ENCODE measurements at places on chromosomes 5 and 9.

DNA sequence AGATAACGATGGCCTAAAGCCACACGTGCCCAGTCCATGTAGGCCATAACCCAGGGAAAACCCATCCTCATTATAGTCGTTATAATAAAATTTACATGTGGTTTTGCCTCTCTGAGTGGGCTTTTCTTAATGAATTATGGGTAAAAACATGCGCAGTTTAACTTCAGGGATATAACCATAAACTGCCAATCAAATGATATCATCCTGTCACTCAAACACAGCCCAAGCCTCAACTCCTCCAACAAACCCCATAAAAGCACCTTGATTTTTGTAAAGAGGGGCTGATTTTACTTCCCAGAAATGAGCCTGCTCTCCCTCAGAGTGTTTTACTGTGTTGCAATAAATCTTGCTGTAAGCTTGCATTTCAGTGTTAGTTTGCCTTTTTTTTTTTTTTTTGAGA, 15.8 kb upstream of the SETX start:
- DNase-seq = no peak

GRCh38 chr5:168073991-168074800, 217.2 kb upstream of the WWC1 start:
- DNase-seq = no peak

GRCh38 chr5:102223542-102224477, 72.3 kb downstream of the SLCO4C1 start:
- peak; percentile 56 for DNase-seq

DNA sequence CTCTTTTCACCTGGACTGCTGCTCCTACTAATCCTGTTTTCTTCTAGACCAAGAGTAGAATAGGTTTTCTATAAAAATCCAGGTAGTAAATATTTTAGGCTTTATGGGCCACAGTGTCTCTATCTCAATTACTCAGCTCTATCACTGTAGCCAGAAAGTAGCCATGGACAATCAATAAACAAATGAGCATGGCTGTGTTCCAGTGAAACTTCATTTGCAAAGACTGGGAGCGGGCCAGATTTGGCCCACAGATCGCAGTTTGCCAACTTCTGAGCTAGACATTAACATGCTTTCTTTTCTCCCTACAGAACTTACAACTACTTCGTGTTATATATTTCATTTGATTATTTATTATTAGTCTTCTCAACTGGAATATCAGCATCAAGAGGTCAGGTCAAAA, 30.2 kb downstream of the BRINP1 start:
- DNase-seq = no peak

- no peak for DNase-seq
Measured at GRCh38 chr5:118301696-118302095, 686.7 kb downstream of the DTWD2 start.

GRCh38 chr5:126443374-126443851, 20.2 kb downstream of the GRAMD2B start:
- DNase-seq = no peak

- DNase-seq = no peak
Measured at GRCh38 chr5:122350496-122350895, 38.5 kb downstream of the SNCAIP start.

DNA sequence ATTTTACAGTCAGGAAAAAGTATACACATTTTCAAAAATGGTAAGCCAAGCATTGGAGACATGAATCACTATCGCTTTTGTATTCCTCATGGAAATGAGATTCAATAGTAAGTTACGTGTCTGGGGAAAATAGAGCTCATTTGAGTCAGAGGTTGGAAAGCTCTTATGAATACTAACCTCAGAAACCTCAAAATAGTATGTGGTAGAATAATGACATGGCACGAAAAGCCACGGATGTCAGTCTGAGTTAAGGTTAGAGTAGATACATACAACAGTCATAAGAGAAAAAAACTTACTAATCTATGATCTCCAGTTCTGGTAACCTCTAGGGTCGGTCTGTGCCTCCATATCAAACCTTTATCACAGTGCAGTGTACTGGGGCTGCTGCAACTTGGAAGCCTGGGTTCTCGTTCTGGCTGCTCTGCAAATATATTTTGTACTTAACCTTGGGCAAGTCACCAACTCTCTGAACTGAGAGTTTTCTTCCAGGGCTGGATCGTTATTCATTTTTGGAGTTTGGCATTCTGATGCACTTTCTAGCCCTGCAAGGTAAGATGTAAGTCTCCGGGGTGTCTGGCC, 31.8 kb downstream of the MAP1B start:
- no peak for DNase-seq

GRCh38 chr9:14207352-14207995, 106.5 kb downstream of the NFIB start:
- DNase-seq = no peak

- DNase-seq = no peak
Measured at GRCh38 chr5:94810281-94810680, 191.8 kb downstream of the SLF1 start.

- DNase-seq = no peak
Measured at GRCh38 chr9:30943446-30944224, 1440.8 kb upstream of the ACO1 start.

DNA sequence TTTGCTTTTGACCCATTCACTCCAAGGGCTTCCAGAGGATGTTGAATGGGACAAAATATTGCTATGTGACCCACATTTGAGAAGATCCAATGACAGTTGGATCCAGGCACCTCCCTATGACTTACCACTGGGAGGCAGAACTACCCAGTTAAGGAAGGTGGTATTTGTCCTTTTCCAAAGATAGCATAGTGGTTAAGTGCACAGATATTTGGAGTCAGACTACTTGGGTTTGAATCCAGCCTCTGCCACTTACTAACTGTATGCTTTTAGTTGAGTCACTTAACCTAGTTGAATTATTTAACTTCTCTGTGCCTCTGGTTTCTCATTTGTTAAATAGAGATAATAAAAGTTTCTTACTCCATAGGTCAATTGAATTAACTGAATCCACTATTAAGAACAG, 74.5 kb upstream of the PALM2AKAP2 start:
- DNase-seq = no peak

- DNase-seq = no peak
Measured at GRCh38 chr9:93112864-93113389, 16.9 kb downstream of the CARD19 start.

- no peak for DNase-seq
Measured at GRCh38 chr9:123828449-123828848, 101.5 kb downstream of the DENND1A start.

DNA sequence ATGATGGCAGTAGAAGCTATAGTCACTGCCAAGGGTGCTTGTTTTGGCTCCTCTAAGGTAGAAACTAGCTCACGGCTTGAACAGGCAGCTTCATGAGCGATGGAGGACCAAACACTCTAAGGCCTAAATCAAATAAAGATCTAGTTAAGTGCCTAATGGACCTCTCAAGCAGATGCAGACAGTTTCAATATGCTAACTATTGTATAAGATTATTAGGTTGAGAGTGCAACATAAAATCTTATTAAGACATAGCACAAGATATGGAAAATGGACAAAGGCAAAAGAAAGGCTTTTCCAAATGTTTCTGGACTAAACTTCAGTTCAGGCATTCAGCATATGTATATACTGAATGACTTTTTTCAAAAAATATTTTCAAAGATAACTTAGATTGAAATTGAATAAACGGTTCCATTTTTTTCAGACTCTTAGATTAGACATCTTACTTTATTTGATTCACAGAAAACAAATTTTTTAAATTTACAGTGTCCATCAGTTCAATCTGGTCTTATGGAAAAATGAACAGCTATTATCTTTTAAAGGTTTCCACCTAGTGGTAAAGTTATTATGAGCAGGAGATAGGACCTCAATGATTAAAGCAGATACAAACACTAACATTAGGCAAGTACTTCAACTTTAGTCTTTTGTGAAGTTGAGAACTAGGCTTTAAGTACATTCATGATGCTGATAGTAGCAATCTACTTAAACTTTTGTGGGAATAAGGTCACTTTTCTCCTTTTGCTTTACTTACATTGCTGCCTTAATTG, 1167.7 kb downstream of the MAT2B start:
- no peak for DNase-seq

DNA sequence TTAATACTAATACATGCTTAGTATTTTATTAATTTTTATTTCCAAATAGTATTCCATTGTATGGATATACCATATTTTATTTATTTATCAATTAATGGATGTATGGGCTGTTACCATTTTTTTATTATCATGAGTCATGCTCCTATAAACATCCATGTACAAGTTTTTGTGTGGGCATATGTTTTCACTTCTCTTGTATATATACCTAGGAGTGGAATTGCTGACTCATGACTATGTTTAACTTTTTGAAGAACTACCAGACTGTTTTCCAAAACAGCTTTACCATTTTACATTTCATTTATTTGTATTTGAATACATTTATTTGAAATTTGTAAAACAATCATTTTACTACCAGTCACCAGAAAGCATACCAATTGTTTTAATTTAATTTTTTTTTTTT, 14.1 kb upstream of the LRRC19 start:
- no peak for DNase-seq

DNA sequence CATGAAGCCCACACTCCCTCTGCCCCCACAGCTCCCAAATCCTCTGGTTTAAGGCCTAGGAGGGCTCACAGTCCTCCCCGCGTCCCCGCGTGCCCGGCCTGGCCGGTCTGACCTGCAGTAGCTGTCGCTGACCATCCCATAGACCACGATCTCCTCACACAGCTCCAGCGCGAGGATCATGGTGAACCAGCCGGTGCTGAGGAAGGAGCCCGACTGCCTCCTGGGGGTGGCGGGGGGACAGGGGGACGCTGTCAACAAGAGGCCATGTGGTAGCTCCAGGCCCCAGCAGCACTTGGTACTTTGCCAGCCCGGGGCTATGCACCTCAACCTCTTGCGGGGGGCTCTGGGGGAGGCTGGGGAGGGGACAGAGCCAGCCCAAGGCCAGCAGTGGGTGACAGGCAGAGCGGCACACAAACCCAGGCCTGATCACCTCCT, 7.0 kb downstream of the ST6GALNAC4 start:
- DNase-seq = no peak

DNA sequence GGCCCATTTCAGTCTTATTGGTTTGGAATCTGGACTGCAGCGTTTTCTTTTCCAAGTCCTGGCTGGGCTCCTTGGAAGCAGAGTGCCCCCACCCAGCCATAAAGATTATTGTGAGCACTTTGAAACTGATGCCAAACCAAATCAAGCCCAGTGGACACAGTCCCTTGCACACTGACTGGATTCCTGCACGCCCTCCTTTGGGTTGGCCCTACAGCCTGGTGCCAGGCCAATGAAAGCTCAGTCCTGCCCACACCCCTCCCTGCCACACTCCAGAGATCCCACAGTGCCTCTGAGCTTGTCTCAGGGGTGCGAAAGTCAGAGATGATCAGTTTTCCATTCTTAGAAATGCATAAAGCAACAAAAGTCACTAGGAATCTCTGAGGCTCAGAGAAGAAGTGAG, 181.9 kb downstream of the CETN3 start:
- DNase-seq = no peak

DNA sequence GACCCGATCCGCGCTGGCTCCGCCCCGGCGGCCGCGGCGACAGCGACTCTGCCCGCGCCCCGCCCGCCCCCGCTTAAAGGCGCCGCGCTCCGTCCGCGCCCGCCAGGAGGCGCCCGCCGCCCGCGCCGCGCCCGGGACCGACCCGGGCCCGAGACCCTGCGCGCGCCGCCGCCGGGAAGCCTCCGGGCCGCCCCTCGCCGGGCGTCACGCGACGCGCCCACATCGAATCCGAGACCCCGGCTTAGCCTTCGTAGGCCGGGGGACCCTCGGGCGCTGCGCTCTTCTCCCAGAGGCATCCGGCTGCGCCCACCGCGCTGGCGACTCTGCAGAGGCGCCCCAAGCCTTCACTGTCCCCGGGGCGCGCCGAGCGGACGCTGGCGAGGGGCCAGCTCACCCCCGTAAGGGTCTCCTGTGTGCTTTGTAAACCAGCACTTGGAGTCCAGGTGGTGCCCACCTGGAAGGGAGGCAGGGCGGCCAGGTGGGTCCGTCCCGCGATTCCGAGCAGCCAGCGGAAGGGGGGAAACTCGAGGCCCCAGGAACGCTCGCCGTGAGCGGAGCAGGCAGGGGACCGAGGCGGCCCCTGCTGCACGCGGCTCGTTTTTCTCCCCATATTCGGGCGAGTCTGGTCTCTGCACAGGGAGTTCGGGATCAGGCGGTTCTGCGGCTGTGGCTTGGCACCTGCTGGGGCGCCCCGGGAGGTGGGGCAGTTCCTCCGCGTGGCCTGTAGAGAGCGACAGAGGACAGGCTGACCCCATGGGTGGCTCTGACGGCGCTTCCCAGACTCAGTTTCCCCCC, 423 bp upstream of the ABCA2 start:
- no peak for DNase-seq

DNA sequence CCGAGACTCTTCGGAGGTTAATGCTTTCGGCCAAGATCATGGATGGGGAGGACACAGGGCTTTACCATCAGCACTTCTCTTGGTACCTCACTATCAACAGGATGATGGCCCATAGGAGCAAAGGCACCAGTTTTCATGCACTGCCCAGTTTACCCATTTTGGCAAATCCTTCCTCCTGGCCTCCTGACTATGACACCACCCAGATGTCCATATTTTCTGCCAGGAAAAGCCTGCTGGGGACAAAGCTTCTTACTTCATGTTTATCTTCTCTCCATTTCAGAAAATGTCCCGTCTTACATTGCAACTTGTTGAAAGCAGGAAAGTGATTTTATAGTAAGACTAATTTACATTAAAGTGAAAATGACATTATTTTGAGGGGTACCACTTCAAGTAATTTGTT, 61.4 kb upstream of the GAS1 start:
- DNase-seq = no peak

- no peak for DNase-seq
Measured at GRCh38 chr9:137136881-137137607, 1.9 kb upstream of the GRIN1 start.

GRCh38 chr9:3569529-3569928, 43.7 kb upstream of the RFX3 start:
- DNase-seq = no peak

DNA sequence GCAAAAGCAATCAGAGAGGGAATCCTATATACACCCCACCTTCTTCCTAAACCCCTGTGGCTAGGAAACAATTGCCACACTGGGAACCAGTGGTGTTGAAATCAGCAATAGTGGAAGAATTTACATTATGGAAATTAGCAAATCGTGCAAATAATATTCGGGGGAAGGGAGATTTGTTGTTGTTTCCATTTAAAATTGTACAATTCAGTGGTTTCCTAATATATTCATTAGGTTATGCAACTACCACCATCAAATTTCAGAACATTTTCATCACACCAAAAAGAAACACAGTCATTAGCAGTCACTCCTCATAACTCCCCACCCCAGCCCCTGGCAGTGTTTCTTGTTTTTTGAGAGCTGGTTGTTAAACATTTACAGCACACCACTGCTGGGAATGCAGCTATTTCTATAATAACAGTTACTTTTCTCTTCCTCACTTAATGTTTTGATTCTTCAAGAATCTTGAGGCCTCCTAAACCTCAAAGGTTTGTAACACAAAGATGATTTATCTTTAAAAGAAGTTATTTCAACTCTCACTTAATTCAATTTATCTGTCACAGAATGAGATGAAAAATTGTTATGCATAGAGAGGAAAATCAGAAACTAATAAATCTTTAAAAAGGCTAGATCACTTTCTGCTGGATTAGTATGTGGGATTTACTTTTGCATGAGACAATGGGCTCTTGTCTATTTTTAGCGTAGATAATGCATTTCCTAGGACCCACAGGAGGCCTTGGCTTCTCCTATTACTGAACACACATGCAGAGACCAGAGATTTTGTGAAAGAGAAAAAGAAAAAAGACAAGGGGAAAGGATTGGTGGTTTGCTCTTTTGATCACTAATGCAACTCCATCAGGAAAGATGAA, 91.8 kb upstream of the DAPK1 start:
- DNase-seq = no peak

- no peak for DNase-seq
Measured at GRCh38 chr9:94018628-94019027, 63.5 kb upstream of the BARX1 start.
